ENCODE measurements at places on chromosomes 11 and 22.

DNA sequence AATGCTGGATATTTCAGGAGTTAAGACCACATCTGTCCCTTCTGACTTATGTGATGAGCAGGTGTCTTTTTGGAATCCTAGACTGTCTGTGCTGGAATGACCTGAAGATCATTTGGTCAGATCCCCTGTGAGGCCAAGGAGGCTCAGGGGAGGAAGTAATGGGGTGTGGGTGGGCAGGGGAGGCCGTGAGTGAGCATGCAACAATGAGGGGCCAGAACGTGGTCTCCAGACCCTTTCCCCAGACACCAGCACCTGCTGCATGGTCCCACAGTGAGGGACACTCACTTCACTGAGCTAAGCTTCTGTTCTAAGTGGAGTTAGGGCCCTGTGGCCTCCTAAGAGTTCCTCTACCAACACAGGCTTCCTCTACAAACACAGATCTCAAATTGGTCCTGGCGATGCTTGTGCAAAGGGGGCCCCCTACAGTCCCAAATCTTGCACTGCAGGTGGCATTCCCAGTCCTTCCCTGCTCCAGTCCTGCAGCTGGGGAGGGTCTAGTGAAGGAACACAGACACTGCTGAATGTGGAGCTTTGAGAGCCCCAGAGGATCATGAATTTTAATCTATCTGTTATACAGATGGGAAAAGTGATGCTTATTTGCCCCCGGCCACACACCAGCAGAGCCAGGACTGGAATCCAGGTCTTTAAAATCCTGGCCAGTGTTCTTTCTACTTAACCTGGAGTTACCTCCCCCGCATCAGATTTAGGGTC, 7.4 kb downstream of the USP2 start:
- DNase-seq = no peak

DNA sequence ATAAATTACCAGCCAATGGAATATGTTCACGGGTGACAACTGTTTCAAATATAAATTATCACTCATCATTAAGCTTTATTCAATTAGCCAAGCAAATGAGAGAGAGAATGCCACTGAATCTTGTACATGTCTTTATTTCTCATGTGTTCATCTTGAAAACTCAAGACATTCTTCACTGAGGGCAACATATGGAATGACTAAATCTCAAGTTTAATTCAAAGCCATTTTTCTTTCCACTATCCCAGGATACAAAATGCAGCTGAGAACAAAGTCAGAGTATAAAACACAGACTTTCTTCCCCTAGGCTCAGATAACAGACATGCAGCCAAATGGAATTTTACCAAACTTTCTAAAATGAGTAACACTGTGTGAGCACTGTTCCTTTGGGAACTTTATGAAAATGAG, 12.1 kb upstream of the BBOX1 start:
- DNase-seq = no peak

- no peak for DNase-seq
Observed at GRCh38 chr11:24661331-24661730, 164.5 kb downstream of the LUZP2 start.

DNA sequence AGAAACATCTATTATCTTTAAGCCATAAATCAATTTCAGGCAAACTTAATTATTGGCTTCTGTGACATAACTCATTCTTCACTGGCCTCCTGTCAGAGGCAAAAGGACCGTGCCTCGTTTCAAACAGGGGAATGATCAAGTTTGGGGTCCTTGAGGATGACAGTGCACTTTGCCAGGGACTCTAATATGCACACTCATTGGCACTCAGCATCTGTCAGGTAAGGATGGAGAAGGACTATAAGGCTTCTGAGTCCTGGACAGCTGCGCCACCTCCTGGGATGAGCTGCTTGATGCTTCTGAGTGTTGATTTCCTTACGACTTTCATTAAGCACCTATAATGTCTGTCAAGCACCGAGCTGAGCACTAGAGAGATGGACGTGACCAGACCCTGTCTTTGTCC, 20.2 kb downstream of the BPIFC start:
- DNase-seq = no peak

DNA sequence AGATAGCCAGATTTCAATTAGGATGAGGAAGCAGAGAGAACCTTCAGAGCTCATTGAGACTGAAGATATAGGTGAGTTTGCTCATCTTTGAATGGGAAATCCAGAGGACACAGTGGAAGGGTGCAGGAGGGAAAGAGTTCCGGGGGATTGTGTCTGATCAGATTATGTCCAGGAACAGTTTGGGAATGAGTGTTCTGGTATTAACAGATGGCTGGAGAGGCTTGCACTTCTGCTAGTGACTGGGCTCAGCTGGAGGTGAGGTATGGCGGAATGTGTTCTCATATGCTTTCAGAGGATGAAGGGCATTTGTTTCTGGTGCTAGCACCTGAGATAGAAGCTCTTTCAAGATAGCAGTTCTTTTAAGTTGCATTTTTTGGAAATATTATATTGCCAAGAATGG, 27.6 kb downstream of the ALKBH3 start:
- no peak for DNase-seq

GRCh38 chr11:36251823-36252222, 37.4 kb downstream of the COMMD9 start:
- DNase-seq = no peak

GRCh38 chr11:69295079-69295994, 1.4 kb downstream of the MYEOV start:
- no peak for DNase-seq

Measured in CD8-positive, alpha-beta T cell (primary cell).